ENCODE measurements at places on chromosomes 16 and 17.
A peak's percentile ranks its signal among the peaks of the same experiment; 100 is the strongest.

DNA sequence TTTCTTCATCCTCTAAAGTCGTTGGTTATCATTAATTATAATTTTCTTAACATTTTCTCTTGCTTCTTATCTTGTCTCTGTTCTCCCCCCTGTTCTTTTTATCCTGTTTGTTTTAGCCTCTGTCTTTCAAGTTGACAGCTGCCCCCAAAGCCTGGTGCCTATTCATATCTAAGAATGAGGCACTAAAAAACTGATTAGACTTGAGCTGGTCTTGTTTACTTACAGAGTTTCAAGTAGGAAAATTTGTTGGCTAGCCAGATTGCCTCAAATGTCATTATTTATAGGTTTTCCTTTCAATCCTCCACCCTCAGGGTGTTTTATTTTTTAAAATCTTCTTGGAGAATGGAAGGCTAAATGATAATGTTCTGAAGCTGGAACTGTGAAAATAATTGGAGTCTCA lies 236.0 kb downstream of the UTP18 start:
- no peak for DNase-seq

- DNase-seq: peak; percentile 27
Observed at GRCh38 chr17:58337210-58337599, 8.6 kb upstream of the TSPOAP1 start.

DNA sequence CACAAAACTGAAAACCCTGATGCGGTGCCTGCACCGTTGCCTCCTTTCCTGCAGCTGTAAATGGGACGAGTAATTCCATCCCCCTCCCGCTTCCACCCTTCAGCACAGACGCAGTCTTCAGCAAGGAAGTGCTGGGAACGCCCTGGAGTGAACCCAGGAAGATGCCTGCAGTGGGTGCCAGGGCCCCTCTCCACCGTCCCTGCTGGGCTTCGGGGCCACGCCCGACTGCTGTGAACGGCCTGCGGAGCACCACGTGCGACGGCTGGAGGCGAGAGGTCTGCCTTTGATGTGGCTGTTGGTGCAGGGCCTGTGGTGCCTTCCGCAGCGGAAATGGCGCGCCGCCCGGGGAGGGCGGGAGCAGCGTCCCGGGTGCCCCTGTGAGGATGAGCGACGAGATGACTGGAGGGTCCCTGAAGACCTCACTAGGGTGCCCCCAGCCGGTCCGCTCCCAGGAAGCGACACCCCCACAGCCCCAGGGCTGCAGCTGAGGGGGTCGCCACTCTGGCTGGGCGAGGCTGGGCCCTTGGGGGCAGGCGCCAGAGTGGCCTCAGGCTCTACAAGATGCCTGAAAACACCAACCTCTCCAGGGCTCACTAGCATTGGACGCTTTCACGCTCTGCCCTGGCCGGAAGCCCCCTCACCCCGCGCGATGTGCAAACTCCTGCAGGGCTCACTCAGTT lies 749 bp upstream of the MC1R start:
- DNase-seq: peak; percentile 93

GRCh38 chr17:43369986-43370385 lies 28.8 kb upstream of the ARL4D start:
- DNase-seq: no peak

DNA sequence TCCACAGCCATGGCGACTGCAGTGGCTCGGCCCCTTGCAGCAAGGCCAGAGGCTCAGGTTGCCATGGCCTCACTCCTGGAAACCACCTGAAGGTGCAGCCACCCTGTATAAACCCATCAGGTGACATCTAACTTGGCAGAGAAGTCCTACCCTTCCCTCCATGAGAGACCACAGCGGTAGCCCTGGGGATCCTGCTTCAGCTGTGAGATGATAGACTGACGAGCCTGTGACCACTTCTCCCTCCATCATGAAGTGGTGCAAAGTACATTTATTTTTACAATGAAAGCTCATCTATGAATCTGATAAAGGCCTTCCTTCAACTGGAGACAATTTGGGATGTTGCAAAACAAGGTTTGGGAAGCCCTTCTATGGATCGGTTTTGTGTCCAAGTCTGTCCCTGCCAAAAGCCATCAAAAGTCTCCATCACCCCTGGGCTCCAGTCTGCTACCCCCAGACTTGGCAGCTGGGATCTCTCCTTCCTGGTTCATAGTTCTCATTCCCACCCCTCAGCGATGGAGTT lies 1.8 kb downstream of the ZACN start:
- no peak for DNase-seq

DNA sequence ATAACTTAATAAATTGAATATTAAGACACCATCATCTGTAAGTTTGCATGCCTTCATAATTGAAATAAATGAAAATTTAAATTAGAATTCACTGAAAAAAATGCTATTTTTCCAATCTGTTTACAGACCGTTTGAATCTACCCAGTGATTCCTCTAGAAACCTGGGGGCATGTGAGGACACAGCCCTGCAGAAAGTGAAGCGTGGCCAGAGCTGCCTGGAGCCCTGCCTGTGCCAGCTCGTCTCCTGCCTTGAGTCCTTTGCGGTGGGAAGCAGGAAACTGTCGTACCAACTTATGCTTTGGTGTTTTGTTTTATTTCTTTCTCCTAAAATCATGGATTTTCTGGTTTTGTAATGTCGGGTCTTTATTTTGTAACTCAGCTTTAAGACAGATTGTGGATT lies 67.8 kb upstream of the FA2H start:
- DNase-seq: no peak

GRCh38 chr17:22514315-22514714 lies 822.0 kb downstream of the KCNJ18 start:
- DNase-seq: no peak

GRCh38 chr17:73772107-73772705 lies 128.0 kb upstream of the SDK2 start:
- no peak for DNase-seq

DNA sequence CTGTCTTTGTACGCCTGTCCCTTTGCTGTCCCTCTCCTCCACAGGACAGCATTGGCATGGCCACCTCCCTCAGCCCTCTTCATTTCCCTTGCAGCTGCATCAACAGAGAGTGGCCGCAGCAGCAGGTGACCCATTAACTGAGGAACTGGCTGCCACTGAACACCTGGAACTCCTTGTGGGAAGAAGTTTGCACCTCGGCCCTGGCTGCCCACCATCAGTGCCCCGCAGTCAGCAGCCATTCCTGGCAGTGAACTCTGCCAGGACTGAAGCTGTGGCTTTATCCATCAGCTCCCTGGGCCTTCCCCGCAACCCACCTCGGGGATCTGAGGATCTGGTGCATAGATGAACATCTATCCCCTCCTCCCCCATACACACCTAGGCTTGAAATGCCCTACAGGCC lies 13.1 kb upstream of the RNF135 start:
- DNase-seq: no peak

GRCh38 chr16:67662653-67663010 lies 1.9 kb downstream of the PARD6A start:
- DNase-seq: no peak

DNA sequence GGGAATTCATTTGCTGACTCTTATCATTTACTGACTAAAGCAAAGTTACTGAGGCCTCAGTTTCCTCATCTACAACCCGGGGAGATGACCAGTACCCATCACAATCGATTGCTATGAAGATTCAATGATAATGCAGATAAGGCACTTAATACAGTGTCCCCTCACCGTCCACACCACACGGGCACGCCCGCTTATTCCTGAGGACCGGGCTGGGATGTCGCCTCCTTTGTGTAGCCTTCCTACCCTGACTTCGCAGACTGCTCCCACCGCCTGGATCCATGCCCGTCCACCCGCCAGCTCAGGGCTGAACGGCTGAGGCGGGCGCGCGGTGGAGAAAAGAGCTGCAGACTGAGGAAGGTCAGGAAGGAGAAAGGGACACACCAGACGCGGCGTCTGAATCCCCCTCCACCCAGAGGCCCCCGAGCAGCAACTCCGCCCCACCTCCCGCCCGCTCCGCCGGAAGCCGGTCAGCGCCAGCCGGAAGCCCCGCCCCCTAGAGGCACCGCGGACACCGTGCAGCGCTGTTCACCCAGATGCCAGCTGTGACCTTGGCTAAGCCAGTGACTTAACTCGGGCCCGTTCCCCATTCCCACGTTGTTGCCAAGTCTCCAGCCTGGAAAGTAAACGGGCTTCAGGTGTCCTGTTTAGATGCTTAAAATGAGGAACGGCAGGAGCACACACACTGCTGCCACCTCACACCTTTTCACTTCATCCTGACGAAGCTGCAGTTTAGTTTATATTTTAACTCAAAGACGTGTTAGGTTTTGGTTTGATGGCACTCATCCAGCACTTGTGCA lies at the start of gene KRABD2:
Gene KRABD2, minus strand, starts transcription at position 434 of the 797 bp plus-strand sequence.
- DNase-seq: peak; percentile 90

- DNase-seq: no peak
Observed at GRCh38 chr17:77613627-77614026, 344.9 kb upstream of the TNRC6C start.

DNA sequence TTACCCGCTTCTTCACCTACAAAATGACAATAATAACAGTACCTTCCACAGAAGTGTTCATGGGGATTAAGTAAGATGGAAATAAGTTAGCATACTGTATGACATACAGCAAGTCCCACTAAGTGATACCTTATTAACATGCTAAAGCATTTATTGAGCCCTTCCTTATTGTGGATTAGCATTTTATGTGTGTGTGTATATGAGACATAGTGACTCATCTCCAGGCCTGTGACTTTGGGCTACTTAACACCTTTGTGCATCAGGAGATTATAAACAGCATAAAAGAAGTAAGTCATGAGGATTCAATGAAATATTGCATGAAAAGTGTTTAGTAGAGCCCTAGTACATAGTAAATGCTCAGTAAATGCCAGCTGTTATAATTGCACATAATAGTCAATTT lies 52.9 kb downstream of the CA10 start:
- DNase-seq: no peak

DNA sequence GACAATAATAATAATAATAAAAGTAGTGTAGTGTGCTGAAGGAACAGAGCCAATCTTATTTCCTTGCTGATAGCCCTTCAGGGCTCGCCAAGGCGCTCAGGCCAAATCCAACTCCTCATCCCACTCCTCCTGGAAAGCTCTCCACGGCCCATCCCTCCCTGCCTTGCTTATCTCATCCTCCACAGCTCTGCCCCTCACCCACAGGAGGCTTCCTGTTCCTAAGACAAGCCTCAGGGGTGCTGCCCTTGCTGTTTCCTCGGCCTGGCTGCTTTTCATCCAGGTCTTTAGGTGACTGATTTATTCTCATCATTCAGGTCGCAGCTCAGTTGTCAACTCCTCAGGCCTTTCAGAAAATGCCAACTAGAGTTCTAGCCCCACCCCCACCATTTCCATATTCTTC lies 11.2 kb downstream of the GTF3C1 start:
- DNase-seq: no peak

GRCh38 chr17:48563385-48563838 lies 14.7 kb downstream of the HOXB4 start:
- no peak for DNase-seq

DNA sequence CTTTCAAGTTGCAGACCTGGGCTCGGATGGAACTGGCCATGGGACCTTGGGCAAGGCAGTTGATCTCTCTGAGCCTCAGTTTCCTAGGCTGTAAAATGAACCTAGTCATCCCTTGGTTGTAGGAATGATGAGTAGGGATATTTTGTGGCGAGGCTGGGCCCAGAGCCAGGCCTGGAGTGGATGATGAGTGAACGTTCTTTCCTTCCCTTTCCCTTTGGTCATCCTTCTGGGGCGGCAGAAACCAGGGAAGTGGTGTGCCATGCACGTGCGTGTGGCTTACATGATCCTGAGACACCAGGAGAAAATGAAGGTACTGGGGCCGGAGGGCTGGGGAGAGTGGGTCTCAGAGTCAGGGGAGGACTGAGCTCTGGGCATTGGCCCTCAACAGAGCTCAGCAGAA lies 8.4 kb downstream of the FBRS start:
- DNase-seq: no peak

- no peak for DNase-seq
Observed at GRCh38 chr16:76681296-76681695, 404.1 kb downstream of the CNTNAP4 start.

DNA sequence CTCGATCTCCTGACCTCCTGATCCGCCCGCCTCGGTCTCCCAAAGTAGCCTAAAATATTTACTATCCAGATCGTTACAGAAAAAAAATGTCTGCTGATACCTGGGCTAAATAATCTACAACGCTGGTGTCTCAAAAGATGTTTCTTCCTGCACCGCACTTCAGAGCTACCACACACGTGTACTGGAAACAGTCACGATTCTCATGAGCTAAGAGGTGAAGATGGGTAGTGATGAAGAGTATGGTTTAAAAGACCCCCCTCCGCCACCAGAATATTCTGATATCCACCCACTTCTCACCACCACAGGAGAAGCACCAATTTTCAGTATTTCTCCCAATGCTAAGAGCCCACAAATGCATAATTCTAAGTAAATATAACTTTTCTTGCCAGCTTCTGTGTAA lies 50.2 kb downstream of the SMG6 start:
- no peak for DNase-seq

GRCh38 chr16:89246903-89247733 lies 29.6 kb downstream of the ZNF778 start:
- peak; percentile 36 for DNase-seq

DNA sequence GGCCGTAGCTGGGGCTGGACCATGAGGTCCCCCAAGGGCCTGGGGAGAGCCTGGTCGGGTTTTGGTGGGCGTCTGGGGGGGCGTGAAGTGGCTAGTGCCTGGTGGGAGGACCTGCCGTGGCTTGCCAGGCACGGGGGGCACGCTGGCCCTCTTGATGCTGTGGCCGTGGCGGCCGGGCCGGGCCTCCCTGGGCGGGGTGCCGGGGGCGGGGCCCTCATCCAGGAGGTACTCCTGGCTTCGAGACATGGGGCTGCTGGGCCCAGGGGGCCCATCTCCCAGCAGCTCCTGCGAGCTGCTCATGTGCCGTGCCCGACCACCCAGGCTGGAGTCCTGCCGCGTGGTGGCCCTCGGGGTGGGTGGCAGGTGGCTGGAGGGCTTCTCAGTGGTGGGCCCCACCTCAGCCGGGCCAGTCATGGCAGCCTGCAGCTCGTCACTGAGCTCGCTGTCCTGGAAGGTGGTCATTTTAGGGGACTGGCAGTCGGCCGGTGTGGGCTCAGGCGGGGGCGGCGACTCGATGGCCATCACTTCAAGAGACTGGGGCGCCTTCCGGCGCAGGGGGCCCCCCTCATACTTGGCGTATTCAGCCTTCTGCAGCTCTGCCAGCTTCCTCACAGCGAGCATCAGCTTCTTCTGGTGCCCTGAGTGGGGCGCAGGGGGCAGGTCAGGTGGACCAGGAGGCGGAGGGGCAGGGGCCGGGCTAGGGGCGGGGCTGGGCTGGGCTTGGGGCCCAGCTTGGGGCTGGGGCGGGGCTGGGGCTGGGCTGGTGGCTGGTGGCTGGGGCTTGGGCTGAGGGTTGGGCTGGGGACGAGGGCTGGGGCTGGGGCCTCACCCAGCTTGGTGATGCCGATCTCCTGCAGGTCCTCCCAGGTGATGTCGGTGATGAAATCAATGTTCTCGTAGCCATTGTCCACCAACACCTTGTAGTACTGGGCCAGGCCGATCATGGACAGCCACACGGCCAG lies 15.2 kb downstream of the CASKIN1 start:
- DNase-seq: no peak

- no peak for DNase-seq
Observed at GRCh38 chr17:77741109-77741508, 217.4 kb upstream of the TNRC6C start.

GRCh38 chr17:48045316-48046001 lies 2.7 kb upstream of the NFE2L1 start:
- DNase-seq: peak; percentile 57

- peak; percentile 45 for DNase-seq
Observed at GRCh38 chr16:65071433-65072311, 50.2 kb downstream of the CDH11 start.

GRCh38 chr16:9846362-9847099 lies 335.7 kb downstream of the GRIN2A start:
- no peak for DNase-seq

Measured in umbilical cord (tissue), 2 donors.